GM06990 (cell line): ENCODE measurements at places on chromosomes 1 and 21.

DNA sequence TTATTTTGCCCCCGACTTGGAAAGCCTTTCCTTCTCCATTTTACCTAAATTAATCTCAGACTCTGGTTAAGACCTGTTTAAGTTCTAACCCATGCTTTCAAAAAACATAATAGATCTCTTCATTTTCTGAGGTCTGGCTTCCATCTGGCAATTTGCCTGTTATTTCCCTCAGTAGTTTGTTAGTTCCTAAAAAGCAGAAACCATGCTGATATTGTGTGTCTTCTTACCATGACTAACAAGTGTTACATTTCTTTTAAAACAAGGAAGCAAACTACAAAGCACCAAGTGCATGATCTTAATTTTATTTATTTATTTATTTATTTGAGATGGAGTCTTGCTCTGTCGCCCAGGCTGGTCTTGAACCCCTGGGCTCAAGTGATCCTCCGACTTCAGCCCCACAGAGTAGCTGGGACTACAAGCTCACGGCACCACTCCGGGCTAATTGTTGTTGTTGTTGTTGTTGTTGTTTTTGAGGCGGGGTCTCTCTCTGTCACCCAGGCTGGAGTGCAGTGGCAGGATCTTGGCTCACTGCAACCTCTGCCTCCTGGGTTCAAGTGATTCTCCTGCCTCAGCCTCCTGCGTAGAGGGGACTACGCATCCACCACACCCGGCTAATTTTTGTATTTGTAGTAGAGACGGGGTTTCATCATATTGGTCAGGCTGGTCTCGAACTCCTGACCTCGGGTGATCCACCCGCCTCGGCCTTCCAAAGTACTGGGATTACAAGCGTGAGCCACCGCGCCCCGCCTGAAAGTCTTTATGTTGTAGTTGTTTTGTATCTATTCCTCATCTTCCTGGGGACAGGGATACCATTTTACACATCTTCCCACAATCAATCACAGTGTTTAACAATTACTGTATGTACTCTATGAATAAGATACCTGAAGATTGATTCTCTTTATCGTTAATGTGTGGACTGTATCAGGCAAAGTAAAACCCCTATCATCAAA lies 1.3 kb upstream of the PATJ start:
- DNase-seq = no peak

DNA sequence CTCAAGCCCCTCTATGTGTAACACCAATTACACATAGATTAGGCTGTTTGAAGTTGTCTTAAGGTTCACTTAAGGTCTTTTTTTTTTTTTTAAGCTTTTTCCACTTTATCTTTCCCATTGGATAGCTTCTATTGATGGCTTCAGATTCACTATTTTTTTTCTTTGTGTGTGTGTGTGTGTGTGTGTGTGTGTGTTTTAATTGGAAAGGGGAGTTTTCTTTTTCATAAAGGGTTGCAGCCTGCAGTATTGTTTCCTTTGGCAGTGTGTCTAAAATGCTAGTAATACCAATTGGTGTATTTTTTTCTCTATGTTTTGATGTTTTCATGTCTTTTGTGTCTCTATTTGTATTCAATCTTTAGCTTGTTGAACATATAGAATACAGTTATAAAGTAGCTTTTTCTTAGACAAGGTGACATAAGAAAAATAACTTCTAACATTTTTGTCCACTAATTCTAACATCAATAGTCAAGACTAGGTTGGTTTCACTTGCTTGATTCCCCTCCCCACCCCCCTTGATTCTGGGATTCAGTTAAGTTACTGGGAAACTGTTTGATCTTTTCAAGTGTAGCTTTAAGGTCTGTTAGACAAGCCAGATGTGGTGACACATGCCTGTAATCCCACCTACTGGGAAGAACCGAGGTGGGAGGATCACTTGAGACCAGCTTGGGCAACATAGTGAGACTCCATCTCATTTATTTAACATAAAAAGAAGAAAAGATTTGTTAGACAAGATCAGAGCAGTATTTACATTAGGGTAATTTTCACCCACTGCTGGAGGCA lies 21.4 kb downstream of the PRRC2C start:
- no peak for DNase-seq

GRCh38 chr1:78005755-78006154 lies 1.0 kb downstream of the DNAJB4 start:
- no peak for DNase-seq

- DNase-seq = no peak
These were observed 7.0 kb downstream of the DENND4B start for GRCh38 chr1:153939476-153939875.

GRCh38 chr1:179881642-179882252 lies 338 bp upstream of the TOR1AIP1 start:
- DNase-seq = no peak
